ENCODE measurements at places on chromosomes 13 and 19.

DNA sequence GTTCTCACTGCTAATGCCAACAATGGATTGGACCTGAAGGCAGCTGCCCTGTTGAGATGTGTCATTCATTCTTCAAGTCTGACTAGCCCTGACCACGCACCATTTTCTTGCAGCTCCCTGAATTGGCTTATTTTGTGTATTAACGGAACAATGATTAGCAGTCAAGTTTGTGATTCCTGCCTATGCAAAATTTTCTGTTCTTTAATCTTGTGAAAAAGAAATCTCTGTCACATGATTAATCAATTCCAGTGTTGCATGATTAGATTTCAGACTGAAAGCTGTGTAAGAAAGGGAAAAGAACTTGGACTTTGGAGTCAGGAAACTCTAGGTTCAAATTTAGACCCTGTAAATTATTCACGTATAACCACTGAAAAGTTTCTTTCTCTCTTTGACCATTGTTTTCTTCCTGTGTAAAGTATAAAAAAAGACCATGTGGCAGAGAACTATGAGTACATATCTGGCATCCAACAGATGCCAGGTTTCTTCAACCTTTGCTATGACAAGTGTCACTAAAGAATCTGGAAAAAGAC, 64.5 kb upstream of the SLC10A2 start:
- no peak for DNase-seq

GRCh38 chr19:2888731-2889224, 11.9 kb upstream of the ZNF57 start:
- no peak for DNase-seq

GRCh38 chr19:45972081-45972946, 1.4 kb downstream of the NOVA2 start:
- DNase-seq, result no peak

DNA sequence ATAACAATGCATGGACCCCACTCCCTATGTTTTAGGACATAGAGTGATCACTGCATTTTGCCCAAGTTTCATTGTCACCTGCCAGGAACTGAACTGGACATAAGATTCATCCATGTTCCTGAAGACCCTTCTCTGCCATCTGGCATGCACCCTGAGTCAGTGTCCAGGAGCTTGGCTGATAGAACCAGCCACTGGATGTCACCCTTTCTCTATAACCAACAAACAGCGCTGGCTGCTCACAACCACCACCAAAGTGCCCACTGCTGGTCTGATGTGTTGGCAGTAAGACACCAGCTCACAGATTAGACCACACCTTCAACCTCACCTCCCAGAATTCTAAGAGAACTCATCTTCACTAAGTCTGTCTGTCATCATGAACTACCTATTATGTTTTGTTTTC, 333.4 kb downstream of the ITGBL1 start:
- peak; percentile 41 for DNase-seq

DNA sequence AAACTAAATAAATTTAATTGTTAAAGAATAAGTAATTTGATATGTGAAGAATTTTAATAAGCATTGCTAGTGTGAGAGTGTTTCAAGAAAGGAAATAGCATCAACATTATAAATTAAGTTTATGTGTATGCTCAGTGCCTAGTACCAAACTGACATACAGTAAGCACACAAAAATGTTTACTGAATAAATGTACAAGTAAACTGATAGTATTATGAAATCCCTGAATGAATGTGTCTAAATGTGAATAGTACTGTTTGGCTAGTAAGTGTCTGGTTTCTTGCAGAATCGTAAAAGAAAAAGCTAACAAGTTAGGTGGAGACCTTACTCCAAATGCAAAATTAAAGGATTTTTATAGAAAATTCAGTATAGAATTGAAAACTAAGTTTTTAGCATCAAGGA, 233.6 kb downstream of the PCDH9 start:
- no peak for DNase-seq

DNA sequence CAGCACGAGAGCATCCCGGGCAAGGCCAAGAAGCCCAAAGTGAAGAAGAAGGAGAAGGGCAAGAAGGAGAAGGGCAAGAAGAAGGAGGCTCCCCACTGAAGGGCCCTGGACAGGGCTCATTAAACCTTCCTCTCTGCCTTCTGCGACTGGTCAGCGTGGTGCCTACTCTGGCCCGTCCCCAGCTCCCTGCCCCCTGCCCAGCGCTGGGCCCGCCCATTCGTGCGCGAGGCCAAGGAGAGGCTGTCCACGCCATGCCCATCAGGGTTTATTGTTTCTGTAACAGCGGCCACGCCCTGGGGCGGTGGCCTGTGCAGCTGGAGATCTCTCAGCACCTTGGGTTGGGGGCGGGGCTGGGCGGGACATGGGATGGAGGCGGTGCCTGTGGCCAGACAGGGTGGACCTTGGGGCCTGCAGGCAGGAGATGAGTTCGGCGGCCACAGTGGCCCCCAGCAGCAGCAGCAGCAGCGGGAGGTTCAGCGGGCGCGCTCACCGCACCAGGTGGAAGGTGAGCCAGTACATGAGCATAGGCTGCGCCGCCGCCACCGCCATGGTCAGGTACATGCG, 897 bp downstream of the C19orf33 start:
- peak; percentile 61 for DNase-seq

DNA sequence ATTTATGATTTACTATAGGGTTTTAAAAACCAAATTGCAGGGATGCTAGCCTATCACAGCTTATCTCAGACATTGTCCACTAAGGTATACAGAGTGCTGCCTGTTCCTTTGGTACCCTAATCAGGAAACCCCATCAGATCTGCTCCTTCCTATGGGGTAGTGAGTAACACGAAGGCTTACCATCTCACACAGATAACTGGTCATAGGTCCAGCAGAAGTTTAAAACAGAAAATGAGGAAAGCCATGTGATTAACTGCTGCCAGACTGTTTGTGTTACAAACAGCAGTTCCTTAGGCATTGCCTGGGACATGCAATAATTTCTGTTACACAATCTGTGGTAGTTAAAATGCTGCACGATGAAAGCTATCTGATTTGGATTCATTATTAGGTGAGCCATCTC, 53.5 kb upstream of the ALOX5AP start:
- DNase-seq, result no peak

GRCh38 chr13:114080739-114081561, 51.5 kb downstream of the RASA3 start:
- no peak for DNase-seq

- DNase-seq, result no peak
These were observed 929 bp upstream of the TNFSF13B start for GRCh38 chr13:108268466-108269112.

DNA sequence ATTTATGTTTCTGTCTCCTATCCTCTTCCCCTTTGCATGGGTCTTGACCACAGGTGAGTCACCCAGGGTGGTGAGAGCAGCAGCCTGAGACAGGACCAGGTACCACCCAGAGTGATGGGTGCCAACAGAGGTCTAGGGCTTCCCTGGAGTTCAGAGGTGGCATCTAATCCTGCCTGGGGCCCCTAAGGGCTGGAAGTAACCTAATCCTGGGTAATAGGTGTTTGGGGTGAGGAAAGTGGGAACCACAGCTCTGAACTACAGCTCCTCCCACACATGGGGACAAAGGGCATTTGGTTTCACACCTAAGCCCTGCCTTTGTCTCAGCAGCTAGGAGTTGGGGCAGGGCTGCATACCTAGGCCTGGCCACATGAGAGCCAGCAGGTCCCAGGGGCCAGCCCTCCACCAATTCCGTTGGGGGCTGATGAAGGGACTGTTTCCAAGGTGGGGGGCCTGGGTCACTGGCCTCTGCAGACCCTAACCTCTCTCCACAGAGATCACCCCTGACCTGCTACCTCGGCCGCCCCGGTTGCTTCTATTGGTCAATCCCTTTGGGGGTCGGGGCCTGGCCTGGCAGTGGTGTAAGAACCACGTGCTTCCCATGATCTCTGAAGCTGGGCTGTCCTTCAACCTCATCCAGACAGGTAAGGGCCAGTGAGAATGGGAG, 8.0 kb downstream of the SPHK2 start:
- DNase-seq, result no peak

DNA sequence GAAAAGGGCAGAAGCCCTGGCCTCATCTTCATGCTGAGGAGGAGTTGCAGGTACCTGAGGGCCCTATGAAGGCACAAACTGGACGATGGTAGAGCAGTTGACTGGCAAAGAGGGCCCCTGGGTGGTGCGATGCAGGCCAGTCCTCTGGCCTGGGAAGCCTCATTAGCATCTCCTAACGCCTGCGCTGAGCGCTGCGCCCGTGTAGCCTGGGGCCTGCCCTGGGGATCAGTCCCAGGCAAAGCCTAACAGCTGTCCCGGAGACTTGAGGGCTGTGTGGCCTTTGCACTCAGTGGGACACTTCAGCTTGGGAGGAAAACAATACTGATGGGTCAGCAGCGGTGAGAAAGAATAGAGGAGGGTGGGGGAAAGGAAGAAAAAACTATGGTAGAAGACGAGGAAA, 187.7 kb downstream of the RAP2A start:
- no peak for DNase-seq

DNA sequence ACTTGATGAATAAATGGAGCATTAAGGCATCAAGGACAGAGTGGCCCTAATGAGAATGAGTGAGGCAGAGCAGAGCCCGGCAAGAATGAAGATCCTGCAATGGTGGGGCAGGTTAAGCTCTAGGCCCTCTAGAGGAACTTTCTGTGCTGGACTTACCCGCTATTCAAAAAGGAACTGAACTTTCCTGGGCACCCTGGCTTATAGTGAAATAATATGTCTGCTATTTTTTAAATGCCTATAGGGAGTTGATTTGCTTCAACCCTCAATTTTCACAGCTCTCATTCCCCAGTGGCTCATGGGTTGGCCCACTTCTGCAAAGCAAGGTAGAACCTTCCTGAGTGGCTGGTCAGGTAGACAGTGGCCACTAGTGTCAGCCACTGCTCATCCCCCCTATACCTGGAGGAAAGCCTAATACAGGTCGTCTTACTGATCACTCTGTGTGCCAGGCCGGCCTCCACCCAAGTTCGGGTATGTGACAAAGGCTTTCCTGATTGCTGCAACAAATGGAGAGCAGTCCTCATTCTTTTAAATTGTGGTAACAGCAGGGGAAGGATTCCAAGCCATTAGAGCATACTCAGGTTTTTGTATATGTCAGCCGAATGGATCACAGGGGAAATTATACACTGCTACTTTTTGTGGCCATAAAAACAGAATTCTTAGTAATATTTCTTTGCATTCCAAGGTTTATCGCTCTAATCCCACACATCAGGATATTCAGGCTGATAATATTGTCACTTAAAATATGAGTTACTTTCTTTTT, 103.0 kb downstream of the KL start:
- DNase-seq, result peak; percentile 53

- no peak for DNase-seq
These were observed 67.7 kb upstream of the ABCC4 start for GRCh38 chr13:95368998-95369397.

DNA sequence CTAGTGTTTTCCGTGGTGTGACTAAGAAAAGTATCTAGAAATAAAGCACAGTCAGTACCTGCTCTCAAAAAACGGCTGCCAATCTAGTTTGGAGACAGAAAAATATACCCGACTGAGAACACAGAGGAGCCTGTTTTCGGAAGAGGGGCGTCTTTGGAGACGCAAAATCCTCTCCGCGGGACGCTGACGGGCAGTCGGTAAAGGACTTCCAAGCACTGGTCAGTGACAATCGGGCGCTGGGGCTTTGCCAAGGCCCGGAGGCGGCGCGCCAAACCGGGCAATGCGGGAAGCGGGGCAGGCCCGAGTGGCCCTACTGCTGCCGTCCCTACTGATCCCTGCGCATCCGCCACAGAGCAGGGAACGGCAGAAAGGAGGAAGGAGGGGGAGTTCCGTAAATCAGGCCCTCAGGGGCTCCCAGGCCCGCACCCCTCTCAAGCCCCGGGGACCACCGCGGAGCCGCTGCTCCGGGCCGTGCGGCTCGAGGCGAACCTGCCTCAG, 588 bp upstream of the DPY19L3 start:
- no peak for DNase-seq

DNA sequence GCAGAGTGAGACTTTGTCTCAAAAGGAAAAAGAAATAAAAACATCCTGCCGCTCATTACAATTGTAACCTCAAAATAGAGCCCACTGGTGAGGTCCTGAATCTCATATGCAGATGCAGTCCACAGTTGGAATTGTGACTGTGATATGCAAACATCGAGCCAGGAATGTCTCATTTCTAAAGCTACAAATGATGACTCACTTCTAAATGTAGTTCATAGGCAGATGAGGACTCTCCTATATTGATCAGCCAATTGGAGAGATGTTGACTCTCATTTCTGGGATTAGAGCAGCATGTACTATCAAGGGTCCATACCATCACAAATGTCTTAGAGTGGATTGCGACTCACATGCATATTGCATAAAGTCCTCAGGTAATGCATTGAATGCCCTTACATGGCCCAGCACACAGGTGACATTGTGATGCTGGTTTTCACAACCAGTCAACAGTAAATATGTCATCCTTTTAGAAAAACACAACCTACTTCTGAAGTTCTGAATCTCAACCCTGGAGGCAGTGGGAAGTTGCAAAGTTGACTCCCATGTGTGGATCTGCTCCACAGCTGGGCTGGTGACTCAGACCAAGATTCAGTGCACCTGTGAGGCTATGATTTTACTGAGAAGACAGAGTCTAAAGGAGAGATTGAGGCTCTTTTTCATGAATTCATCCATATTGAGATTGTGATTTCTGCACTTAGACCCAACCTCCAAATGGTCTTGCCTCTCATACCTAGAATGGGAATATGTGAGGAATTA, 16.9 kb upstream of the ZNF254 start:
- peak; percentile 10 for DNase-seq

GRCh38 chr13:63954683-63955082, 2539.0 kb upstream of the PCDH20 start:
- DNase-seq, result no peak

DNA sequence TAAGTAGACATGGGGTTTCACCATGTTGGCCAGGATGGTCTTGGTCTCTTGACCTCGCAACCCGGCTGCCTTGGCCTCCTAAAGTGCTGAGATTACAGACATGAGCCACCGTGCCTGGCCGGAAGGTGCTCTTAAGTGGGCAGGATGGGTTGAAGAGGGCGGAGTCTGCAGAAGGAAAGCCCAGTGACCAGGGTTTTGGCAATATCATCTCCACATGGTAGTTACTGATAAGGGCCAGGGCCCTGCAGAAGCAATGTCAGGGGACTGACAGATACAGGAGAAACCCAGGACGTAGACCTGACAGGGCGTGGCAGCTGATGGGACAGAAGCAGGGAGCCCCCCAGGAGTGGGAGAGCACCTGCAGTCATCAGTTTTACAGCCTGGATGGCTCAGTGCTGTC, 45.7 kb upstream of the RNF113B start:
- no peak for DNase-seq

DNA sequence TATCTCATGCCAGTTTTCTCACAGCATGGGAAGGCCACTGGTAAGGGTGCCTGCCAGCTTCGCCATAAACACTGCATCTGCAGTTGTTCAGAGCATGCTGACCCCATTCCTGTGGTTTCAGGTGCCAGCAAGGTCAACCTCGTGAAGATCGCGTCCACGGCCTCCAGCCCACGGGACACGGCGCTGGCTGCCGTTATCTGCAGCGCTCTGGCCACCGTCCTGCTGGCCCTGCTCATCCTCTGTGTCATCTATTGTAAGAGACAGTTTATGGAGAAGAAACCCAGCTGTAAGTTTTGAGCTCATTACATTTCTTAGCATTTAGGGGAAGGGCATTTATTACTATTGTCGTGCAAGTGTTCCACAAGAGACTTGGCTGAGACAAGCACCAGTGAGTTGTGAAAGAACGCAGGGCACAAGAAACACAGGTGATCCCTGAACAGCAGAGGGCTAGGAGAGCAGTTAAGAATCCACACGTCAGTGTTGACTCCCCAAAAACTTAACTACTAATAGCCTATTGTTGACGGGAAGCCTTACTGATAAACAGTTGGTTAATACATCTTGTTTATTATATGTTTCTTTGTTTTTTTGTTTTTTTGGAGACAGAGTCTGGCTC, 88.8 kb downstream of the TNFRSF19 start:
- no peak for DNase-seq

- no peak for DNase-seq
These were observed 262.4 kb upstream of the MIR17HG start for GRCh38 chr13:91085127-91085526.
